Chondrocyte (in vitro differentiated cells): ENCODE measurements at places on chromosomes 12 and 14. TPM values are rescaled to one million over a fixed set of nuclear protein-coding genes. Genes with fewer than 3 reads are reported as not detected.

DNA sequence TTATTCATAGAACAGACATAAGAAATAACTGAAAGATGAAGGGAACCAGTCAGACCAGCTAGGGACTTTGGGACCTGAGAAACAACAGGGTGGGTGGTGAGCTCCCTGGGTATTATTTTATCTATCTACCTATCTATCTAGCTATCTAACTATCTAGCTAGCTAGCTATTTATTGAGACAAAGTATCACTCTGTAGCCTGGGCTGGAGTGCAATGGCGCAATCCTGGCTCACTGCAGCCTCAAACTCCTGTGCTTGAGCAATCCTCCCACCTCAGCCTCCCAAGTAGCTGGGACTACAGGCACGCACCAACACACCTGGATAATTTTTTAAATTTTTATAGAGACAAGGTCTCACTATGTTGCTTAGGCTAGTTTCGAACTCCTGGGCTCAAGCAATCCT is 127.6 kb downstream of the DPF3 start:
- H3K4me1 ChIP-seq, result no peaks in the 10 kb centered on the region
- no peaks in the 10 kb centered on the region for H3K27me3 ChIP-seq
- H3K4me3 ChIP-seq, result no peak overlapping the region
- no peak overlapping the region for H3K27ac ChIP-seq
- DNase-seq, result no peak

- H3K27me3 ChIP-seq, result no peaks in the 10 kb centered on the region
- H3K4me1 ChIP-seq, result peaks cover 11% of the 10 kb centered on the region
- H3K27ac ChIP-seq, result no peak overlapping the region
- no peak overlapping the region for H3K4me3 ChIP-seq
Measured at GRCh38 chr12:92488735-92489134, 214.1 kb upstream of the PLEKHG7 start.

- H3K4me3 ChIP-seq, result no peak overlapping the region
- peaks cover 8% of the 10 kb centered on the region for H3K27me3 ChIP-seq
- no peak overlapping the region for H3K27ac ChIP-seq
- peaks cover 2% of the 10 kb centered on the region for H3K36me3 ChIP-seq
- no peak for DNase-seq
Measured at GRCh38 chr12:77630344-77630743, 200.3 kb upstream of the NAV3 start.

GRCh38 chr12:49369411-49370145 is 2.3 kb downstream of the SPATS2 start:
- no peak for DNase-seq
- H3K36me3 ChIP-seq, result no peaks in the 10 kb centered on the region
- peak overlapping the region; percentile 24 for H3K27ac ChIP-seq
- peak overlapping the region; percentile 33 for H3K4me3 ChIP-seq
- no peaks in the 10 kb centered on the region for H3K27me3 ChIP-seq

- H3K4me3 ChIP-seq, result no peak overlapping the region
- DNase-seq, result no peak
- no peak overlapping the region for H3K27ac ChIP-seq
- no peaks in the 10 kb centered on the region for H3K4me1 ChIP-seq
- H3K27me3 ChIP-seq, result peaks cover 3% of the 10 kb centered on the region
Measured at GRCh38 chr12:115623764-115624334, 653.6 kb downstream of the MED13L start.

The SLC5A8 gene
- not detected in 3 replicates for total RNA-seq

GRCh38 chr12:44029194-44029593 is 193.3 kb downstream of the TMEM117 start:
- H3K4me3 ChIP-seq, result no peak overlapping the region
- no peaks in the 10 kb centered on the region for H3K27me3 ChIP-seq
- H3K4me1 ChIP-seq, result no peaks in the 10 kb centered on the region
- H3K27ac ChIP-seq, result no peak overlapping the region
- no peaks in the 10 kb centered on the region for H3K36me3 ChIP-seq
- no peak for DNase-seq

DNA sequence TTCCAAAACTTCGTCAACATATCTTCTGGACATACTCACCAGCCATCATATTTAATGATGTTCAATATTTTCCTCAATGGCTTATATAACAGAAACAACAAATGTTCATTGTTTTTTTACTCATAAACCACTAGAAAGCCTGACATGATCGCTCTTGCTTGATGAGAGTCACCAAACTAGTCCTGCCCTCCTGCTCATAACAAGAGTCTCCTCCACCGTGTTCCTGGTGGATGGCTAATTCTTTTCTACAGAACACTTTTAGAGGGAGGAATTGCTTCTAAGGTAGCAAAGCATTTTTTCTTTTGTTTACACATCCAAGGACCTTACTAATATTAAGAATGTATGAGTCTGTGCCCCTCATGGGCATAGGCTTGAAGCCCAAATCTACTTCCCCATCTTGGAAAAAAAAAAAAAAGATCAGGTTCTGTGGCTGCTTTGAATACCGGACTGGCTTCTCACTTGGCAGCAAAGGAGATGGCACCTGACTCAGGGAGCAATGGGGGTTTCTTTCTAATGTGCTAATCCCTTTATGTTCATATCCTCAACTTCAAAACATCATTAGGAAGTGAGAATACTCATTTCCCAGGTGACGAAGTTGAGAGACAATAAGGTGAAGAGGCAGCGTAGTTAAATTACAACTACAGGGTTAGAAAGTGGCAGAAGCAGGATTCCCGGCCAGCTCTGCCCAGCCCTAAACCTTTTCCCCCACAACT is 188.8 kb downstream of the EPS8 start:
- peak overlapping the region; percentile 53 for H3K27ac ChIP-seq
- H3K27me3 ChIP-seq, result no peaks in the 10 kb centered on the region
- peaks cover 34% of the 10 kb centered on the region for H3K4me1 ChIP-seq
- H3K4me3 ChIP-seq, result no peak overlapping the region
- no peak for DNase-seq

DNA sequence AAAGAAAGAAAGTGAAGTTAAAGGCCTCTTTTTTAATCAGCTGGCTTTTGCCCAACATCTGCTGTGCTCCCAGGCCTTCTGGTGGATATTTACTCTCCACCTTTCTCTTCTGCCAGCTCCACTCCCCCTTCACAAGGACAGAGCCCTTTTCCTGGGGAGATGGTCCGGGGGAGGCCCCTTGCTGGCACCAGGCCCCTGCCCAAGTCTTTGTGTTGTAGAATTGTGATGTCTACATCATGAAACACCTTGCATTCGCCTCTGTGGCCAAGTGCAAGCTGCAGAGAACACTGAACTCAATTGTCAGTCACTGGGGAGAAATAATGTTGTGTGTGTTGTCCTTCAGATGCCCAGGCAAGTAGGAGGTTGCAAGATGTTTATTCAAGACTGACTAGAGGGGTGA is 150.3 kb downstream of the DPF3 start:
- no peak overlapping the region for H3K27ac ChIP-seq
- H3K27me3 ChIP-seq, result no peaks in the 10 kb centered on the region
- peaks cover 38% of the 10 kb centered on the region for H3K4me1 ChIP-seq
- no peaks in the 10 kb centered on the region for H3K36me3 ChIP-seq

The KSR2 gene
- 0.05 TPM in 1 of 3 replicates, not detected in the others for total RNA-seq

GRCh38 chr12:105099356-105099755 is 8.2 kb upstream of the WASHC4 start:
- peaks cover 8% of the 10 kb centered on the region for H3K36me3 ChIP-seq
- H3K27ac ChIP-seq, result no peak overlapping the region
- peaks cover 9% of the 10 kb centered on the region for H3K4me1 ChIP-seq
- no peak for DNase-seq
- H3K27me3 ChIP-seq, result no peaks in the 10 kb centered on the region

- peaks cover 1% of the 10 kb centered on the region for H3K36me3 ChIP-seq
- H3K27me3 ChIP-seq, result no peaks in the 10 kb centered on the region
- no peak overlapping the region for H3K27ac ChIP-seq
- no peak overlapping the region for H3K4me3 ChIP-seq
- peaks cover 43% of the 10 kb centered on the region for H3K4me1 ChIP-seq
Measured at GRCh38 chr12:45243963-45244362, 28.1 kb downstream of the ANO6 start.

- H3K36me3 ChIP-seq, result peaks cover 43% of the 10 kb centered on the region
- no peak overlapping the region for H3K27ac ChIP-seq
- H3K27me3 ChIP-seq, result no peaks in the 10 kb centered on the region
- H3K4me3 ChIP-seq, result no peak overlapping the region
Measured at GRCh38 chr12:49039421-49040363, 20.9 kb downstream of the KMT2D start.

- no peak for DNase-seq
- H3K36me3 ChIP-seq, result no peaks in the 10 kb centered on the region
- H3K4me3 ChIP-seq, result no peak overlapping the region
- no peak overlapping the region for H3K27ac ChIP-seq
- H3K27me3 ChIP-seq, result no peaks in the 10 kb centered on the region
- H3K4me1 ChIP-seq, result no peaks in the 10 kb centered on the region
Measured at GRCh38 chr12:66117242-66117641, 13.3 kb downstream of the LLPH start.

DNA sequence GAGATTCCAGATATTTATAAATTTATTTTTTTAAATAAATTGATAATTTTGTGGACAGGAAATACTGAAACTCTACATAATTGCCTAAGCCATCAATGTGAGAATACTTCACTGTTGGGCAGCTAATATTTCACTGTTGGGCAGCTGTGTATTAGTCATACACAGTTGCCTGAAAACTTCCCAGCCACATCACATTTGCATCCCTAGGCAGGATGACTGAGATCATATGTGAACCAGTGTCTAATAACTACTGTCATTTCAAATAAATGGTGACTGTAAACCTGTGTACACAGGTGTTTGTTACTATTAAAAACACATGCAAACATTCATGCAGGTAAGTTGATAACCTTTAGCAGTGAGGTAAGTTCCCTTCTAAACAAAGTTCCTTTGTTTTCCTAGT is 43.9 kb downstream of the TMTC3 start:
- DNase-seq, result no peak
- peak overlapping the region; percentile 53 for H3K27ac ChIP-seq
- H3K27me3 ChIP-seq, result no peaks in the 10 kb centered on the region
- no peak overlapping the region for H3K4me3 ChIP-seq

The ORAI1 gene
- 6.0 to 9.3 TPM (median 8.9 TPM) in 3 replicates for total RNA-seq

The PLD4 gene
- 0.07 to 0.10 TPM in 2 of 3 replicates, not detected in the other for total RNA-seq

DNA sequence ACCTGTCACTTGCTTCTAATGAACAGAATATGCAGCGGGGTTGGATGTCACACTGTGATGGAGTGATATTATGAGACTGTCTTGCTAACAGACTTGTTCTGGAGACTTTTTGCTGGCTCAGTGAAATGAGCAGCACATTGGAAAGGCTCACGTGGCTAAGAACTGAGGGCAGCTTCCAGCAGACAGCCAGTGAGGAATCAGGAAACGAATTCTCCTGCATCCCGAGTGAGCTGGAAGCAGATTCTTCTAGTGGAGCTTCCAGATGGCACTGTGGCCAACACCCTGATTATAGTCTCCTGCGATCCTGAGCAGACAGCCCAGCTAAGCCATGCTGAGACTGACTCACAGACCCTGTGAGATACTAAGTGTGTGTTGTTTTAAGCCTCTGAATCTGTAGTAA is 16.1 kb upstream of the TSPAN9 start:
- peak overlapping the region; percentile 10 for H3K27ac ChIP-seq
- peaks cover 4% of the 10 kb centered on the region for H3K36me3 ChIP-seq
- peaks cover 21% of the 10 kb centered on the region for H3K4me1 ChIP-seq

GRCh38 chr12:78680596-78680995 is 184.0 kb upstream of the SYT1 start:
- H3K36me3 ChIP-seq, result no peaks in the 10 kb centered on the region
- H3K4me1 ChIP-seq, result no peaks in the 10 kb centered on the region
- DNase-seq, result no peak
- peaks cover 1% of the 10 kb centered on the region for H3K27me3 ChIP-seq
- H3K4me3 ChIP-seq, result no peak overlapping the region

The NOS1 gene
- not detected in 3 replicates for total RNA-seq

The PLXNC1 gene
- total RNA-seq, result 0.67 to 1.4 TPM (median 0.72 TPM) in 3 replicates

DNA sequence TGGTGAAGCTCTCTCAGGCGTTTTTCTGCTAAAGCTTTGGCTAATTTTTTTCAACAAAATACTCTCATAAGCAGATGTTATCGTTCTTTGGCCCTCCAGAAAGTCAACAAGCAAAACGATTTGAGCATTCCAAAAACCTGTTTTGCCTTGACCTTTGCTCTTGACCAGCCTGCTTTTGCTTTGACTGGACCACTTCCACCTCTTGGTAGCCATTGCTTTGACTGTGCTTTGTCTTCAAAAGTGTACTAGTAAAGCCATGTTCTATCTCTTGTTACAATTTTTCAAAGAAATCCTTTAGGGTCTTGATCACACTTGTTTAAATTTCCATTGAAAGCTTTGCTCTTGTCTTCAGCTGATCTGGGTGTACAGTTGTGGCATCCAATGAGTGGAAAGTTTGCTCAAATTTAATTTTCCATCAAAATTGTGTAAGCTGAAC is 10.7 kb upstream of the ARID4A start:
- H3K4me1 ChIP-seq, result peaks cover 46% of the 10 kb centered on the region
- H3K27me3 ChIP-seq, result no peaks in the 10 kb centered on the region

GRCh38 chr12:90173499-90174197 is 465.0 kb upstream of the ATP2B1 start:
- H3K4me3 ChIP-seq, result no peak overlapping the region
- no peaks in the 10 kb centered on the region for H3K27me3 ChIP-seq
- H3K36me3 ChIP-seq, result no peaks in the 10 kb centered on the region
- no peaks in the 10 kb centered on the region for H3K4me1 ChIP-seq

DNA sequence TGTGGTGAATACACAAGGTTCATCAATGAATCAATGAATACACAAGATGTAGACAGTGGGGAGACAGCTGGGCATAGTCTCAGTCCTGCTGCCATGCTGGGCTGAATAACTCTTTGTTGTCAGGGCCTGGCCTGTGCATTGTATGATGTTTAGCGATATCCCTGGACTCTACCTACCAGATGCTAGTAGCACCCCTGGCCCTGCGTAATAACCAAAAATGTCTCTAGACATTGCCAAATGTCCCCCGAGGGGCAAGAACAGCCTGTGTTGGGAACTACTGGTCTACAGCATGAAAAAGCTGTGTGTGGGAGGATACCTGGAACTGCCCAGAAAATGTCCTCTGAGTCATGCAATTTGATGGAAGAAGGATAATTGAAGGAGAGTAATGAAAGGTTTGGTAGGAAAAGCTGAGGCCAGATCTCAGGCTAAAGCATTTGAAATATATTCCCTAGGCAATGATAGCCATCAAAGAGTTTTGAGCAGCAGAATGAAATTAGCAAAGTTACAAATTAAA is 128.2 kb downstream of the TMEM30B start:
- H3K4me1 ChIP-seq, result peaks cover 90% of the 10 kb centered on the region
- no peaks in the 10 kb centered on the region for H3K27me3 ChIP-seq
- H3K36me3 ChIP-seq, result peaks cover 2% of the 10 kb centered on the region
- H3K4me3 ChIP-seq, result no peak overlapping the region
- peak overlapping the region; percentile 94 for H3K27ac ChIP-seq
- DNase-seq, result no peak

DNA sequence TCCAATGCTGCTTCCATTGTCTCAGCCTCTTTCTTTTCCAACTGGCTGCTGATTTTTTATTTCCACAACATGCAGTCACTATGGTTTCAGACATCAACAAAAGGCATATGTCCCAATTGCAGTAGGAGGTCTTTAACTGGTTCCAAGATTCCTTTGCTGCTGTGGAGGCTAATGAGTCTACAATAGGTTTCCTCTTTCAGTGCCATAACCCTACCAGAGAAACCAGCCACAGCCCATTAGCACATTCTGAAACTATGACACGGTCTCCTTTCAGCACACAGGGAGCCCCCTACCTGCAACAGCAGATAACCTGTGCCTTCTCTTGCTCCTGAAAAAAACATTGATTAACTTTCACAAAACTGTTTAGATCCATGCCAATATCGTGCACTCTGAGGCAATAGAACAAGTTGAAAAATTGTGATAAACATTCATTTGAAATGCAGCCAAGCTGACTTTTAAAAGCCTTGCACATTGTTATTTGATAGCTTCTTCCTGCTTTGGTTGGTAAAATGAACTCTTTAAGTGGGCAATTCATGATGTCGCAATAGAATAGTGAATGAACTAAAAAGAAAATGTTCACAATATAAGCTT is 32.4 kb downstream of the PLEKHG7 start:
- peaks cover 11% of the 10 kb centered on the region for H3K4me1 ChIP-seq
- H3K27me3 ChIP-seq, result no peaks in the 10 kb centered on the region
- no peak for DNase-seq
- peaks cover 3% of the 10 kb centered on the region for H3K36me3 ChIP-seq

The CEP170B gene
- 31.7 to 39.6 TPM (median 39.2 TPM) in 3 replicates for total RNA-seq

The B3GNT4 gene
- 0.22 to 1.0 TPM (median 0.77 TPM) in 3 replicates for total RNA-seq

The DLK1 gene
- total RNA-seq, result 0.33 to 0.45 TPM in 2 of 3 replicates, not detected in the other
